ENCODE measurements at places on chromosomes 16 and 17.

- DNase-seq, result no peak
Measured at GRCh38 chr17:69067274-69068047, 6.7 kb upstream of the ABCA9 start.

DNA sequence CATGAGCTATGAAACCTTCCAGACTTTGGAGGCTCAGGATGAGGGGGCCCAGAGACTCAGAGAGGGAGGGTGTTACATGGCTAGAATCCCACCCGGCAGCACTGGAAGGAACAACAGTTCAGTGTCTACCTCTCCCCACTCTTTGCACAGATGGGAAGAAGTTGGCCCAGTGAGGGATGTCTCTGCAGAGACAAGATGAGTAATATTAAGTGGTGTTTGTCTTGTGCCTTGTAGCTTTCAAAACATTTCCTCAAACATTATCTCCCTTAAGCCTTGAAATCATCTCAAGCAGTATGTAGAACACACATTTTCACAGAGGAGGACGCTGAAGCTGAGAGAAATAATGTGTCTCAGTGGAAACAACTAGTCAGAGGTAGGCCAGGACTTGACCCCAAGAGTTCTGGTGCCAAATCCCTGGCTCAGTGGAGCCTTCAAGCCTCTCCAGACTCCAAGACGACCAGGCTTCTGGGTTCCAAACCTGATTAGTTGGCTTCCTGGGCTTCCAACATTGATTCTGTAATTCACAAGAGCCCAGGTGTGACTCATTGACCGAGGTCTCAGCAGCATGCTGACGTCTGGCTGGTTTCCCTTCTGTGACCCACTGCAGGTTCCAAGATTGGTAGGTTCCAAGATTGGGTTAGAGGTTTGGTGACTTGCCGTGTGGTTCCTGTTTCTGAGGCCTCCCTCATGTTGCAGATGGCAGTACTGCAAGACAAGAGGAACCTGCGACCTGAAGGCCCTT is 7.4 kb downstream of the RNF112 start:
- no peak for DNase-seq

DNA sequence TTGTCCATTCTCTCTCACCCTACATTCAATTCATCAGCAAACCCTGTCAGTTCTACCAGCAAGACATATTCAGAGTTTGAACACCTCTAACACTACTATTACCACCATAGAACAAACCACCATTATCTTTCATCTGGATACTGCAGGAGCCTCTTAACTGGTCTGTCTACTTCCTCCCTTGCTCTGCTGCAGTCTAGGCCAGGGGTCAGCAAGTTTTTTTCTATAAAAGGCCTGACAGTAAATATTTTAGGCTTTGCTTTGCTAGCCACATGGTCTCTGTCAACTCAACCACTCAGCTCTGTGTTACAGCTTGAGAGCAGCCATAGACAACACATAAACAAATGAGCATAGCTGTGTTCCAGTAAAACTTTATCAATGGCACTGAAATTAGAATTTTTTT is 13.8 kb downstream of the KCTD19 start:
- no peak for DNase-seq

DNA sequence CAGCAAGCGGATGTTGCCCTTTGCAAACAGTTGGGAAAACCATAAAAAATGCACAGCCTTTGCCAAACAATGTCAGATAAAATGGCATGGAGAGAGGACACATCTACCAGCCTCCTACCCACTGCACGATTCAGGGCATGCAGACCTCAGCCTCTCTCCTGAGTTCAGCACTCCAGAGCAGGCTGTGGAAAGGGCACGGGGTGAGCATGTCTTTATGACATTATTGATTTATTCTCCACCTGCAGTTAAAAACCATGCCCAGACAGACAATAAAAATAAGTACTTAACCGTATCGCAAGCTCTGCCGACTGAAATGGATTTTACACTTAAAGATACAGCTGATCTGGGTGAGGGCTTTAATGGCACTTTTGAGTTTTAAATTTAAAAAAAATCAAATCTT is 127.1 kb downstream of the MAF start:
- no peak for DNase-seq

GRCh38 chr17:81867170-81867990 is 3.8 kb downstream of the ARHGDIA start:
- DNase-seq, result peak; percentile 46

DNA sequence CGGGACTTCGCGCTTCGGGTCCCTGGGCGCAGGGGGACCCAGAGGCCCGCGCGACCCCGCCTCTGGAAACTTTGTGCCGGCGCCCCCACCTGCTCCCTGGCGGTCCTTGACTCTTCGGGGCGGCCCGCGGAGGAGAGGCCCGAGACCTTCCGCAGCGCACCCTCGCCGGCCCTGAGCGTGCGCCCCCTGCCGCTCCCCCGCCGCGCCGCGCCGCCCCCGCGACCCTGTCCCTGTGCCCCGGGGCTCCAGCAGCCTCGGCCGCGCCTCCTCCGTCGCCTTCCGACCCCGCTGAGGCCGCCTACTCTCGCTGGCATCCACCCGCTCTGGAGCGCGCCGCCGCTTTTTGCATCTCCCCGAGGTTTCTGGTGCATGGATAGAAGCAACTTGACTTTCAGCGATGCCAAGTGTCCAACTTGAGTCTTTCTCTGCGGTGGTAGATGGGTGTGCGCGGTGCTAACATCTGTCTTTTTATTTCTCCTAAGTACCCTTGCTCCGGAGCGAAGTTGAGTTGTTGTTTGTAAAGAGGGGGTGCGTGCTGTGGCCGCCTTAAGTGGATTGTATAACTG is 414 bp downstream of the DUSP14 start:
- peak; percentile 51 for DNase-seq

- no peak for DNase-seq
Measured at GRCh38 chr17:19590451-19590850, 56.8 kb downstream of the SLC47A1 start.

GRCh38 chr17:17742133-17742621 is 60.9 kb downstream of the RAI1 start:
- no peak for DNase-seq

DNA sequence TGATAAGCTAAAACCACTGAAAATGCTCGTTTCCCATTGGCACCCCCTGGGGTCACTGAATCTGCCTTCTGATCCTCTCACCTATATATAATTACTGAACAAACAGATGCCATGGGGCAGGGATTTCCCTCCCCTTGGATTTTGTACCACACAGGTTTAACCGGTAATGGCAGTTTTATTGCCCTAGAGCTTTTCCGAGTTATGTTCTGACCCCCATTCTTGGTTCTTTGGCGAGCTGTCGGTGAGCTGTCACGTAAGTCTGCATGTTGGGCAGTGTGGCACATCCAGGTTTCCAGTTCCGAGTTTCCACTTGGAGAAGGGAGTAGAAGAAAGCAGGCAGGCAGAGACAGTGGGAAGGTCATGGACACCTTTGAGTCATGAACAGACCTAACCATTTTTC is 7.1 kb downstream of the TMEM97 start:
- DNase-seq, result no peak

DNA sequence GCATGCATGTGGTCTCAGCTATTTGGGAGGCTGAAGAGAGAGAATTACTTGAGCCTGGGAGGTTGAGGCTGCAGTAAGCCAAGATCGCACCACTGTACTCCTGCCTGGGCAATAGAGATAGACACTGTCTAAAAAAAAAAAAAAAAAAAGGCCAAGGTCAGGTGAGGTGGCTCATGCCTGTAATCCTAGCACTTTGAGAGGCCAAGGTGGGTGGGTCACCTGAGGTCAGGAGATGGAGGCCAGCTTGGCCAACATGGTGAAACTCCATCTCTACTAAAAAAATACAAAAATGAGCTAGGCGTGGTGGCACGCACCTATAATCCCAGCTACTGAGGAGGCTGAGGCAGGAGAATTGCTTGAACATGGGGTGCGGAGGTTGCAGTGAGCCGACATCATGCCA is 28.2 kb upstream of the CORO1A start:
- DNase-seq, result no peak

DNA sequence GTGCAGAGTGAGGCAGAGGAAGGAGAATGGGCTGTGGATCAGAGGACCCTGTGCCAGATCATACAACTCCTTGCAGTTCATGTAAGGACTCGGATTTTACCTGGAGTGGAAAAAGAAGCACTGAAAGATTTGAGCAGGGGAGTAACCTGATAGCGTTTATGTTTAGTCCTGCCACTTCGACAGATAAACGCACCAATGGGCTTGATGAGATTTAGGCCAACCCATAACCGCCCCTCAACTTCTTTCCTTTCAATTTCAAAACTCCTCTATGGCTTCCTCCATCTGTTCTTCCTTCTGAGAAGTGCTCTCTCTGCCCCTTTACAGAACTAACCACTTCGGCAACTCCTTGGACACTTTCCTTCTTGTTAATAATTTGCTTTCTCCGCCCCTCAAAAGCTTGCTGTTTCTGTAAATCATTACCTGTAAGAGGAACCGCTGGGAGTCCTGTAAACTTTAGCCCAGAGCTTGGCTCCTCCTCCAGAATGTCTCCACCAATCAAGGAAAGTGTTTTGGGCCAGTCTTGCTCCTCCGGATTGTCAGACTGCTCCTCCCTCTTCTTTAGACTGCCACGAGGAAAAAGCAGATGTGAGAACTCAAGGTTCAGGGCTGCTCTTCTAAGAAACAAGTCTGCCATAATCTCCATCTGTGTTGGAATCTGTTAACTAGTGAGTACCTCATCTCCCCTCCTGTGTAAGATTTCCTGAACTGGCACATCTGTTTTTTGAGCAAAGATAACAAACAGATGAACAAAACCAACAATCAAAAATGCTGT is at the start of gene ACSM3:
TSS of gene ACSM3 (plus strand) at position 554 of the 772 bp plus-strand sequence. CDS start 6,021 bp downstream, outside the sequence.
- DNase-seq, result peak; percentile 63

GRCh38 chr16:70682239-70683145 is 3.4 kb downstream of the MTSS2 start:
- no peak for DNase-seq

DNA sequence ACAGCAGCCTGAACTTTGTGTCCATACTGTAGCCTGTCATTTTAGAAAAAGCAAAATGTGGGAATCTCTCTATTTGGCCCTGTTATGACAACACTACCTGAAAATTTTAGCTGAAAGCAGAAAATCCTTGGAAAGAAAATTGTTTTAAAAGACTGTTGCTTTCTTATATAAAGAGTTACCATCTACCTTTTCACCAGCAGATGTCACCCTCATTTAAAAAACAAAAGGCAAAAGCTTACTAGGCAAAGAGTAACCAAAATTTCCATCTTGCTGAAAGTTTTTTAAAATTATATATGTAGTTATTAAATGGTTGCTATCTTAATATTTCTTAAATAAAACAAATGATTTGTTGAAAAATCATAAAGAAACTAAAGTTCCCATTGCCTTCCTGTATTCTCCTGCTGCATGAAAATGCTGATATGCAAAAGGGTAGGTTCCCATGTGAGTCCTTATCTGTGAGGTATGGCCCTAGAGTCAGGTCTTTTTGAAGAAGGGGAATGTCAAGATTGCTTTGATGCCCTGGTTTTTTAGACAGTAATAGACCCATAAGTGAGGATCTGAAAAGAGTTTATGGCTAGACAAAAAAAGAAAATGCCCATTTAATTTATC is 61.0 kb downstream of the TNRC6C start:
- DNase-seq, result no peak

DNA sequence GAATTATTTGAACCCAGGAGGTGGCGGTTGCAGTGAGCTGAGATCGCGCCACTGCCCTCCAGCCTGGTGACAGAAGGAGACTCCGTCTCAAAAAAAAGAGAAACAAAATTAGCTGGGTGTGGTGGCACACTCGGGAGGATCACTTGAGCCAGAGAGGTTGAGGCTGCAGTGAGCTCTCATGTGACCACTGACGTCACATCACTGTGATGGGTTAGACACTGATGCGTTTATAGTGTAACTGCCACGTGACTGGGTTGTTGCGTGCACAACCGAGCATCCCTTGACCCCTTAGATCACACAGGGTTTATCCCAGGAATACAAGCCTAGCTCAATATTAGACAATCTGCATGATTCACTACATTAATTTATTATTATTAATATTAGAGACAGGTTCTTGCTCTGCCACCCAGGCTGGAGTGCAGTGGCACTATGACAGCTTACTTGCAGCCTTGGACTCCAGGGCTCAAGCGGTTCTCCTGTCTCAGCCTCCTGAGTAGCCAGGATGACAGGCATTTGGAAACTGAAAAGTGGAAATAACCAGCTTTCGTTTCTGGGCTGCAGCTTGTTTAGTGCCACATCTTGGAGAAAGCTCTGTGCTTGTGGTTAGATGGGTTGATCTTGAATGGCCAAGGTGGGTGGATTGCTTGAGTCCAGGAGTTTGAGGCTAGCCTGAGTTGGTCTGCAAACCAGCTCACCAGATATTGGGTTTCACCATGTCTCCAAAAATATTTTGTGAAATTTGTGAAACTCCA is 26.4 kb upstream of the ABR start:
- DNase-seq, result no peak

All from NCI-H226 (cell line).